ENCODE measurements at places on chromosomes 12 and 14.
A peak's percentile ranks its signal among the peaks of the same experiment; 100 is the strongest.

- no peak overlapping the region for H3K4me3 ChIP-seq
- DNase-seq = no peak
- no peaks in the 10 kb centered on the region for H3K36me3 ChIP-seq
- no peaks in the 10 kb centered on the region for H3K27me3 ChIP-seq
- H3K4me1 ChIP-seq = no peaks in the 10 kb centered on the region
Measured at GRCh38 chr14:102499401-102500157, 10.0 kb downstream of the ANKRD9 start.

DNA sequence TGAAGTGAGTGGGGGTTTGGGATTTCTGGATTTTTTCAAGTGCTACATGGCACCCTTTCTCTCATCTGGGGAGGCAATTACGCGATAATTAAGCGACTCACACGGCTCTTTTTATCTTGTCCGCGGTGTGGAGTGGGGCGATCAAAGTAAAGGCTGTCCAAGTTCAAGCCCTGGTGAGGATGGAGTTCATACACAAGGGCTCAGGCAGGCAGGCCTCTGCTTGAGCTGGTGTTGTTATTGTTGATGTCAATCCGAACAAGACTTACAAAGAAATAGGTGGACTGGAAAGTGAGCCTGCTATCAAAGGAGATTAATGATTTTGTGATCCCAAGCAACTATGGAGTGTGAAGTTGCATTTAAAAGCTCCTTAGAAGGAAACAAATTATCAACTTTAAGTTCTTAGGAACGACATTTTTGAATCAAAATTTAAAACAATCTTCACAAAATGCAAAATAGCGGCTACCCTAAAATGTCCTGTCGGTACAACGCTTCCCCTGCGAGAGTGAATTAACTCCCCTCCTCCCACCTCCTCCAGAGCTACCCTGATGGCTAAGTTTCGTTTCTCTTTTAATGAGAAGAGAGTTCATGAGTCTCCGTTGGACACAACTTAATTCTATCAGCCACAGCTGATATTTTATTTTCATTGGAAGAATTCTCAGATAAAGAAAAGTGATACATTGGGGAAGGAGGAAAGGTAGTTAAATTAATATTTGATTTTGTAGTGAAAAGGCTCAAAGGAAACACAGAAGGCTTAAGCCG, 5.9 kb downstream of the FOXA1 start:
- no peak overlapping the region for H3K4me3 ChIP-seq
- peaks cover 100% of the 10 kb centered on the region for H3K27me3 ChIP-seq
- H3K4me1 ChIP-seq = peaks cover 41% of the 10 kb centered on the region
- H3K27ac ChIP-seq = no peak overlapping the region

DNA sequence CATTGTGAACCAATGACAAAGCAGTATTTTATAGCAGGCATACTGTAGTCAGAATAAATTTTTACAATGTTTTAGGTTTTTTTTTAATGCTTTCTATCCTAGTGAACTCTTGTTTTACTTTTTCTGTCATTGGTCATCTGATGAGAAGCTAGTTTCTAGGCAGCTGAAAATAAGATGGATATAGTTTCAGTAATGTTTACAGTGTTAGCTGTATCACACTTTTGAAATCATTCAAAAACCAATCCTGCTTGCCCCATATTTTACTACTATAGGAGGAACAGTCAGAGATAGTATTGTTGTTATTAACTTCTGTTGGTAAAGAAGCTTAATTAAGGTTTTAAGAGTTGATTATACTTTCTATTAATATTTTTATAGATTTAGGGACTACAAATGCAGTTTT, 24.5 kb downstream of the USP15 start:
- no peak for DNase-seq
- H3K4me1 ChIP-seq = no peaks in the 10 kb centered on the region
- H3K27me3 ChIP-seq = no peaks in the 10 kb centered on the region
- no peak overlapping the region for H3K27ac ChIP-seq
- no peaks in the 10 kb centered on the region for H3K36me3 ChIP-seq

- peaks cover 17% of the 10 kb centered on the region for H3K4me1 ChIP-seq
- H3K36me3 ChIP-seq = peaks cover 11% of the 10 kb centered on the region
- no peak overlapping the region for H3K4me3 ChIP-seq
- DNase-seq = no peak
- no peak overlapping the region for H3K27ac ChIP-seq
- H3K27me3 ChIP-seq = peaks cover 12% of the 10 kb centered on the region
Measured at GRCh38 chr12:117092886-117093285, 6.3 kb downstream of the TESC start.

DNA sequence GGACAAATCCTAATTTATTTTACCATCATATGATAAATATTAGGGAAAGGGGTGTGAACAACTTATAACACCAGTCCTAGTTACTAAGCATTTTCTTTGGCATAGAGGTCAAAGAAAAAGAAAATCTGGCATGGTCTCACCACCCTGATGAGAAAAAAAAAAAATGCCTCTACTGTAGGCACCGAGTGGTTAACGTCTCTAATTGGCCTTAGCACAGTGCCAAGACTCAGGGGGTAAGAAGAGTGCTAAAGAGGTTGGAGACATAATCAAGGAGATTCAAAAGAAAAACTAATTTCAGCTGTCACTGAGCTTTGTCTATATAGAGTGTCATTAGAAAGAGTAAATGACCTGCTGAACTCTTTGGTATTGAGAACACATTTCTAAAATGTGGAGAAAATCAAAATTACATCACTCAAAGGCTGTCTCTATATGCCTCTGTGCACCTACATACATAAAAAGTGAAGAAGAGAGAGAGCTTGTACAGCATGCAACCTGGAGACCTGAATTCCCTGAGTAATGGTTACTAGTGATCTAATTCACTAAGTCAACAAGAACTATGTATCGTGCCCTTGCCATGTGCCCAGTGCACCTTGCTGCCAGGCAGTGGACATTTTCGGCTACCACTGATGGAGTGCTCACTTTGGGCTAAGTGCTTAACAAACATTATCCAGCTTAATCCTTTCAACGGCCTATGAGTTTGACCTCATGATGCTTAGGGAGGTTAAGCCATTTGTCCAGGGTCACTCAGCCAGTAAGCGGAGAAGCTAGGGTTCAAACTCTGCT, 113.8 kb upstream of the G2E3 start:
- H3K27ac ChIP-seq = no peak overlapping the region
- no peaks in the 10 kb centered on the region for H3K27me3 ChIP-seq
- peak; percentile 40 for DNase-seq
- no peak overlapping the region for H3K4me3 ChIP-seq

GRCh38 chr12:123099560-123100192, 51.2 kb downstream of the PITPNM2 start:
- no peak overlapping the region for H3K27ac ChIP-seq
- H3K36me3 ChIP-seq = no peaks in the 10 kb centered on the region
- DNase-seq = no peak
- H3K4me1 ChIP-seq = peaks cover 21% of the 10 kb centered on the region
- no peaks in the 10 kb centered on the region for H3K27me3 ChIP-seq

- H3K27me3 ChIP-seq = no peaks in the 10 kb centered on the region
- no peak overlapping the region for H3K27ac ChIP-seq
- no peak overlapping the region for H3K4me3 ChIP-seq
- H3K36me3 ChIP-seq = no peaks in the 10 kb centered on the region
- no peaks in the 10 kb centered on the region for H3K4me1 ChIP-seq
Measured at GRCh38 chr12:26608706-26609105, 224.3 kb downstream of the ITPR2 start.
